ENCODE measurements at places on chromosomes 7 and 10.

DNA sequence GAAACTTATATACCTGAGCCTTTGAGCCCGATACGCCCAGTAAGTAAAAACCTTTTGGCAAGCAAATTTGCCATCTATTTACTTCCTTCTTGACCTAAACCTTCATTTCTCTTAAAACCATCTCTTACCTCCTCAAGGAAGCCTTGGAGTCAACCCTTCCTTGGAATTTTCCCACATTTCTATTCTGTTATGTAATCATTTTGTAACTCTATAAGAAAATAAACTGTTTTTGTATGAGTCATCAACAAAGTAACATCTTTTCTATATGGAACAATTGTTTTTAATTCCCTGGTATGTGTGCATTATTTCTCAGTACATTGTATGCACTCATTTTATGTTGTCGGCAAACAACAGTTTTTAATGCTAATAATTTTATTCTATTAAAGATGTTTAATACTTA, 162.0 kb downstream of the TEX36 start:
- DNase-seq: no peak

- no peak for DNase-seq
Measured at GRCh38 chr10:69209787-69210484, 10.2 kb upstream of the HKDC1 start.

GRCh38 chr10:72035252-72035887, 53.0 kb downstream of the SPOCK2 start:
- DNase-seq: no peak

DNA sequence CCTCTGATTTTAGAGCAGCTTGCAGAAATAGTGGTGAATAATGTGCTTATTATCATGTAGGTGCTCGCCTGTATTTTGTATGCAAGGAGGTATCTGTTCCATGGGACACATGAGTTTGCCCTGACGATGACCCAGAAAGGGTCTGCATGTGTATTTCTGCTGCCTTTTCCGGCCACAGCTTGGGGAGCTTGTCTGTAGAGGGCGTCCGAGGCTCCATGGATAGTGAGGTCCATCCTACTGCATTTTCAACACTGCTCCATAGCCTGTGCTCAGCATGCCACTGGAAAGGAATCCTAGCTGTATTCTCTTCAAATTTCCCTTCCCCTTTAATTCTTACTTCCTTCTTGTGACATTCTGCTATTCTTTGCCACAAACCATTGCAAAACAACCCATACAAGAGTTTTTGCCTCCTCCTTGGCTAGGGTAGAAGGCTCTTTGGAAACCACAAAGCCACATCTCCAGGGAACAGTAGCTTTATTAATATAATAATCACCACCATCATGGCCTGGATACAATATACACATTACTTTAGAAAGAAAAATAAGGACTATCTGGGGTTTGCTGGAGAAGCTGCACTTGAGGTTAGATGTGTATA, 127.7 kb downstream of the DYNC1I1 start:
- DNase-seq: no peak

DNA sequence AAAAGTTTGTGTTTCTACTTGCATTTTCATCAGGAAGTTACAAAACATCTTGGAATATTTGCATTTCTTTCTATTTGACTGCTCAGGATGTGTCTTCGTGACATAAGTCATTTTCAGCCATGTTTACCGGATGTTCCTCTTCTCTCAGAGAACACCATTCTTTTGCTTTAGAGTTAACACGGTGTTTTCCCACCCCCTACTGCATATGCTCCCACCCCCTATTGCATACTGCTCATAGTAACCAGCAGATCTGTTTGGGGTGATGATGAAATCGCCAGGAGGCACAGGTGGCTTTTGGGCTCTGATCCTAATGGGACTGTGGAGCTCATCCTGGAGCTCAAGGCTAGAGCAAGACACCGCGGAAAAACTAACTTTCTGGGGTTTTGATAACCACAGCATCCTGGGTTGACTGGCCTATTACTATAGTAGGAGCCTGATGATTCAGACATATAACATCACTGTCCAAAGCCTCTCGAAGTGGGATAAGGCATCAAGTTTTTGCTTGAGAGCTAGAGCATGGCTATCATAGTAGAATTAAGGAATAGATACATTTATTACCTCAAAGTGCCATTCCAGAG, 65.1 kb upstream of the BET1 start:
- no peak for DNase-seq

- no peak for DNase-seq
Measured at GRCh38 chr7:137950263-137950621, 51.6 kb downstream of the CREB3L2 start.

DNA sequence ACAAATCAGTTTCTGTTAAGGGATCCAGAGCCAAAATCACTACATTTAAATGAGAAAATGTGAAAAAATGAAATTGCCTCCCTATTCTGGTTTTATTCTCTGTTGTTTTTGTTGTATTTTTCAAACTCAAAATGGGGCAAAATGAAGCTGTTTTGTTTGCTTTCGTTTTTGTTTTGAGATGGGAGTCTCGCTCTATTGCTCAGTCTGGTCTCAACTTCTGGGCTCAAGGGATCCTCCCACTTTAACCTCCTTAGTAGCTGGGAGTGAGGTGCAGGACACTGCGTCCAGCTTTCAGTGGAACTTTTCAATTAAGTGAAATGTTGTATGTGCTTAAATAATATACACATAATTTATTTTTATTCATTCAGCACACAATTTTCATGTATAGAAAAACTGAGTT, 205.0 kb downstream of the SORCS1 start:
- DNase-seq: no peak

- DNase-seq: no peak
Measured at GRCh38 chr7:69078997-69079769, 519.1 kb upstream of the AUTS2 start.

GRCh38 chr7:79319369-79319768, 134.1 kb downstream of the MAGI2 start:
- no peak for DNase-seq

- DNase-seq: no peak
Measured at GRCh38 chr10:60465801-60466200, 76.1 kb upstream of the ANK3 start.

DNA sequence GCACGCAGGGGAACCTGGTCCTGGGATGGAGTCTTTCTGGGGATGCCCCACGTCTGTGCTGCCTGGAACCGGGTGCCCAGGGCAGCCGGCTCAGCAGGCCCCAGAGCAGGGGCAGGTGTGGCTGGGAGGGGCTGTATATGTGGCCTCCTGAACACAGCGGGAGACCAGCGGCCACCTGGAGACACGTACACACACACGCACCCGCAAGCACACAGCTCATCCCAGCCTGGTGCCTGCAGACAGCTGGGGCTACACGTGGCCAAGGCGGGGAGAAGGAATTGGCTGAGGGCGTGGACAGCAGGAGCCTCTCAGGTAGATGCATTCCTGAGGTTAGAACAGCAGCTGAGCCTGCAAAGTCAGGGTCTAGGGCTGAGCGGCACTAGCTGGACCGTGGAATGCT, 14.0 kb downstream of the ADAM8 start:
- no peak for DNase-seq

DNA sequence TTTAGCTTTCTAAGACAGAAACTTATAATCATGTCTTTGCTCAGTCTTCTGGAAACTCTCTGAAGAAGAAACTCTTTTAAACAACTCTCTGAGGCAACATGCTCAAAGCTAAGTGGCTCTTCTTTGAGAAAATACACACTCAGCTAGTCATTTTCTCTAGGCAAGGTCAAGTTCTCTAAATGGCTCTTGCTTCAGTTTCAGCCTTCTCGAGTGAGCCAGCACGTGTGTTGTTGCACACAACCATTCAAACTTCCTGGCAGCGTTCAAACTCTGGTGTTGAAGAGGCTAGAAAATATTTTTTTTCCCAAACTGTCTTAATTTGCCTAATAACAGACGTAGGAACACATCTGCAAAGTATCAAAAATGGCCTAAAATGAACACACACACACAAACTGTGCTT, 129.1 kb downstream of the THSD7A start:
- DNase-seq: no peak

DNA sequence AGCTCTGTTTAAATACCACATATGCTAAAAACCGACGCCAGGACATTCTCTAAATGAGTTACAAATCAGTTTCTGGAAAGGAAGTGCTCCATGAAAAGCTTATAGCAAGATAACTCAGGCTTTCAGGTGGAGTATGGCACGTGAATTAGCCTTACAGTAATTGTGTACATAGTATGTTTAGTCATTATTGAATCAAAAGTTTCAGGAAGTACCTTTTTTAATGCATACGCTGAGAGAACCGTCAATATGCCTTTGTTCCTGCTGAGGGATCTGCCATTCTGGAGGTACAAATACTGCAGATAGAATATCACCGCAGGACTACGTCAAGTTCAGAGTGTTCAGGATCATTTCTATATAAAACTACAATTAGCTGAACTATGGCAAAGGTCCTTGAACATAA, 45.7 kb downstream of the ANKMY2 start:
- no peak for DNase-seq

GRCh38 chr10:50511492-50512213, 112.1 kb downstream of the SGMS1 start:
- DNase-seq: no peak

GRCh38 chr7:31249671-31250070, 90.9 kb downstream of the NEUROD6 start:
- no peak for DNase-seq

DNA sequence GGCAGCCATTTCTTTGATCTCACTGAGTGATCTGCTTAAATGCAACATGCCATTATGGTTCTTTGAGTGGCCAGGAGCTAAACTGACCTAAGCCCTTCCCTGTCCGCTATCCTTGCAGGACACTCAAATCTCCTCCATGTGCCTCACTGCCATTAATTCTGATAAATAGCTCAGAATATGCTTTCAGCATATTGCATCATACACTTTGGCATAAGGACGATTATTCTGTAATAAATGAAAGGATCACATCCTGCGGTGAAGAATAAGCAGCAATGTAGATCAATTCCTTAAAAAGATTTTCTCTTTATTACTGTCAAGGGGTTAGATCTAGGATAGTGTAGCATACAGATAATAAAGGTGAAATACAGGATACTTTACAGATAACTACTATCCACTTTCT, 231.8 kb upstream of the CTBP2 start:
- DNase-seq: no peak

DNA sequence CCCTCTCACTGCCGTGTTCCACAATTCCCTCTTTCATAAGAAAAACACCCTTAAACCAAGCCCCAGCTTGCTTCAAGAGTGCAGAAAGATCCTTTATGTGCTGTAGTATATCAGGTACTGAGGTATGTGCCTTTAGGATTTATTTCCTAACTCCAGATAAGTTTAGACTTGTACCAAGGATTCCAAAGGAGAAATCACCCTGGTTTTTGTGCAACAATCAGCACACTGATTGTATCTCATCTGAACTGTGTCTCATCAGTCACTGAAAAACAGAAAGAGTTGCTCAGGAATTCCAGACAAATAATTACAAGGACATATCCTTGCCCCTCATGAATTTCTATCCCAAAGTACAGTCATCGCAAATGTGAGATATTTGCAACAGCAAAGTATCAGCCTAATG, 77.2 kb upstream of the PTPRZ1 start:
- no peak for DNase-seq

- DNase-seq: no peak
Measured at GRCh38 chr10:103742824-103743223, 112.6 kb downstream of the SH3PXD2A start.

GRCh38 chr10:119811122-119811521, 61.5 kb downstream of the MCMBP start:
- no peak for DNase-seq

GRCh38 chr7:137354396-137354795, 10.9 kb upstream of the PTN start:
- no peak for DNase-seq

DNA sequence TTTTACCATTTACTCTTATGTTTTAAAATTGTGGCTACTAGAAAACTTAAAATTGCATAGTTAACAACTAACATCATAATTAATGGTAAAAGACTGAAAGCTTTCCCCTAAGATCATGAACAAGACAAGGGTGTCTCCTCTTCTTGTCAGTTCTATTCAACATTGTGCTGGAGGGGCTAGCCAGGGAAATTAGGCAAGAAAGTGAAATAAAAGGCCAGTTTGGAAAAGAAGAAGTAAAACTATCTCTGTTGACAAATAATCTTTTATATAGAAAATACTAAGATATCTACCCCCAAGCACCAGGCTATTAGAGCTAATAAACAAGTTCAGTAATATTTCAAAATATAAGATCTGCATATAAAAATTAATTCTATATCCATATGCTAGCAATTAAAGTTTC, 46.9 kb upstream of the MXI1 start:
- no peak for DNase-seq

DNA sequence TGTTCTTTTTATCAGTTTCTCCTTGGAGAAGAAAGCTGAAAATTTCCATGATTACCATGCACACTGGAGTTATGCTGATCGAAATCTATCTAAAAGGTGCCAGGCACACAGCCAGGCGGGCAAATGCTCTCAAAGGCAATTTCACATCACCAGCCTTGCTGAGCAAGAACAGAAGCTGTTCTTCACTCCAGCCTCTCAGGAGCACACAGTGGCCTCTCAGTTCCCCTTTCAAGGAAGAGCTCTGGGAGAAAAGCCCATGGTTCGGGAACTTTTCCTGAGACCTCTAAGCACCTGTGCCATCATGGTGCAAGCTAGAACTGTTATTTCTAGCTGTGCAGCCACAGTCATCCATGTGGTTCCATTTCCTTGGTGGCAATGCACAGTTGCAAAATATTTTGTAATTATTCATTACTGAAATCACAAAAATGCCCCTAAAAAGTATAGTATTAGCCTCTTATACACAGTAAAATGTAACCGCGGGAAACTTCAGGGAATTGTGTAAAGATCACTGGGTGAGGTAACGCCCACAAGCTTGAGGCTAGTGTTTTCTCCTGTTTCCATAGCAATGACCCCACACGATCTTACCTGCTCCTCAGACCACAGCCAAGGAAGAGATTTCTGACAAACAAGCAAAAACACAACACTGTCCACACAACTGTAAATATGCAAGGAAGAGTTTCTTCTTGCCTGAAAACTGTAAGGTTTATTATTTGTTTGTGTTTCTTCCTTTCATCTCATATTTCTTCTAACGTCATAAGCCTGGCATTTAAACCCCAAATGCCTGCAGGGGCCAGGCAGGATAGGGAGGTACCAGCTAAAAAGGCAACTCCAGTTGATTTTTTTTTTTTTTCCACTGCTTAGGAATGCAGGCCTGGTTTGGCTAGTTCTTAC, 121.2 kb downstream of the FAM107B start:
- DNase-seq: no peak

- no peak for DNase-seq
Measured at GRCh38 chr10:35056686-35057085, 33.5 kb downstream of the CUL2 start.
